ENCODE measurements at places on chromosomes 3 and 15.

GRCh38 chr3:33491721-33492120 lies 51.5 kb upstream of the UBP1 start:
- no peak for DNase-seq

GRCh38 chr3:99199021-99199420 lies 297.5 kb upstream of the DCBLD2 start:
- DNase-seq: no peak

DNA sequence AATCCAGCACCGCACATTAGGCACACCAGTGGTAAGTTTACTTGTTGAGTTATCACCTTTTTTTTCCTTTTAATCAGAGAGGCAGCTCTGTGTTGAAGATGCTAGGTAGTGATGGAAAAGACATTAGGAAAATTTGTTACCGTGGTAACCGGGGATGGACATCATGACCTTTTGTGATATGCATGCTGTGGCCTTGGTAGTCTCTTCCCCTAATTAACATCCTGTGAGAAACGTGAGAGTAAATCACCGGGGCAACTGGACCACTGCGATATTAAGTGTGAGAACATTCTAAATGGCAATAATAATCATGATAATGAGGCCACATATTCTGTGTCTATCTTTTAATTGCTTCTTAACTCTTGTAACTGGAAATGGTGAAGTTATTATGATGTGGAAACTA lies 362.0 kb downstream of the CACNA2D3 start:
- DNase-seq: no peak

- peak; percentile 81 for DNase-seq
Observed at GRCh38 chr15:85831415-85832113, 36.8 kb upstream of the KLHL25 start.

GRCh38 chr3:125194061-125194848 lies 18.3 kb downstream of the SLC12A8 start:
- DNase-seq: no peak

- DNase-seq: peak; percentile 60
Observed at GRCh38 chr15:47294765-47295259, 422.5 kb upstream of the SEMA6D start.

- DNase-seq: no peak
Observed at GRCh38 chr3:29608414-29609327, 327.8 kb downstream of the RBMS3 start.

- DNase-seq: no peak
Observed at GRCh38 chr3:129105862-129106261, 15.7 kb downstream of the RAB43 start.

Data from neural progenitor cell (in vitro differentiated cells).